ENCODE measurements at places on chromosomes 1 and 21.

DNA sequence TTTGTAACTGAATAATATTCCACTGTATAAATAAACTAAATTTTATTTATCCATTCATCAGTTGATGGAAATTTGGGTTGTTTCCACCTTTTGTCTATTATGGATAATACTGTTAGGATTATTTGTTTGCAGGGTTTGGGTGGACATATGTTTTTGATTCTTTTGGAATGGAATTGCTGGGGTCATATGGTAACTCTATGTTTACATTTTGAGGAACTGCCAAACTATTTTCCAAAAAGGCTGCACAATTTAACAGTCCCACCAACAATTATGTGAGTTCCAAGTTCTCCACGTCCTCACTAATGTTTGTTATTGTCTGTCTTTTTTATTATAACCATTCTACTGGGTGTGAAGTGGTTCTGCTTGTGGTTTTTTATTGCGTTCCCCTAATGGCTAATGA is 4.3 kb upstream of the SERBP1 start:
- no peak for DNase-seq

- DNase-seq, result no peak
Observed at GRCh38 chr1:19054216-19054615, 97.7 kb upstream of the IFFO2 start.

DNA sequence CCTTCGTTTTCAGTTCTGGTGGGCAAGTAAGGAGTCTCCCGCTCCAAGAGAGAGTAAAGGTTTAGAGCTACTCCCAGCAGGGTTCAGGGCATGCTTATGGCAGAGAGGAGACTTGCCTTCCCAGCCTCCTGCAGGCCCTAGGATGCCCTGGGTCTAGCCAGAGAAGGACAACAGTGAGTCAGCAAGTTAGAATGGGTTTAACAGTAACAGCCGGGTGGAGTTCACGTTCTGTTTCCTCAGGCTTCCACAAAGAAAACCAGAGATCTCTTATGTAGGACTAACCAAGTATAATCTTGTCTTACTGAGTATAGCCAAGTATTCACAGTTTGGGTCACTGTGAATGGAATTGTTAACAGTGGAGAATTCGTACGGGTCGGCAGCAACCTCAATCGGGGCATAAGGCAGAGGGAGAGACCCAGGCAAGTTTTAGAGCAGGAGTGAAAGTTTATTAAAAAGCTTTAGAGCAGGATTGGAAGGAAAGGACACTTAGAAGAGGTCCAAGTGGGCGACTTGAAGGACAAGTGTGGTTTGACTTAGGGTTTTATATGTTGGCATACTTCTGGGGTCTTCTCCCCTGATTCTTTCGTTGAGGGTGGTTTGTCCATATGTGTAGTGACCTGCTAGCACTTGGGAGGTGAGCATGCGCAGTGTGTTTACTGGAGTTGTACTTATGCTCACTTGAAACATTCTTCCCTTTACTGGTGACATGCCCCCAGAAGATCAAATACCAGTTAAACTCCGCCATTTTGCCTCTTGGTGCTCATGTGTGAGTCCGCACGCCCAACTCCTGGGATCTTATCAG is 4.5 kb downstream of the OVAAL start:
- DNase-seq, result no peak

DNA sequence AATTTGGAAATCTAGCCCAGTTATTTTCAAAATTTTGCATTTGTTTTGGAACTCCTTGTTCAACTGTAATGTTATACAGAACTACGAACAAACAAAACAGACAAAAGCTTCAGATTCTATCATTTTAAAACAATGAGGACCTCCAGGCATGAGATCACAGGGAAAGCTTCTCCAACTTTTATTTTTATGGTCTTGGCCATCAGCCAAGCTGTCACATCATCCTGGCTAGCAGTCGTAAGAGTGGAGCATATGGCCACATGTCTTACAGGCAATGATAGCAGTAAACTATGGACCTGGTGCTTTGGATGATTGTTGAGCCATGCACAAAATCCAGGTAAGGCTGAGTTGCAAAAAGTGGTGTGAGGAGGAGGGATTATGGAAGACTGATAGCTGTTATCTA is 299.6 kb downstream of the LMX1A start:
- DNase-seq, result no peak

DNA sequence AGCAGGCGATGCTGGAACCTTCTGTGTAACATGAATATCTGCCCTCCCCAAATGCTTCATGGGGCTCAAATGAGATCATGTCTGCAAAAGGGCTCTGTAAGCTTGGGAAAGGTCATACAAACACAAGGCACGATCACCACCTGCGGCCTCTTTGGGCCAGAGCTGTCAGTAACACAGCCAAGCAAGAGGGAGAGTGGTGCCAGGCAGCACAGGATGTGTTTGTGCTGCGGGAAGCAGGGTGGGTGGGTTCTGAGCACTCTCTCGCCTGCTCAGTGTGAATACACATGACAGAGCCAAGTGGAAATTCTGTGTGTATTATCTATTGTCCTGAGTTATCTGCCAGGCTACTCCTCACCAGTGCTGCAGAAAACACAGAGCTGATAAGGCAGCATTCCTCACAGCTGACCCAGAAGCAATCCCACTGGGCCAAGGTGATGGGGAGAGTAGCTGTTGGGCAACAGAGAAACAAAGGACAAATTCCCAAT is 101.2 kb downstream of the LAMC2 start:
- DNase-seq, result no peak
